ENCODE measurements at places on chromosomes 5 and 9.

DNA sequence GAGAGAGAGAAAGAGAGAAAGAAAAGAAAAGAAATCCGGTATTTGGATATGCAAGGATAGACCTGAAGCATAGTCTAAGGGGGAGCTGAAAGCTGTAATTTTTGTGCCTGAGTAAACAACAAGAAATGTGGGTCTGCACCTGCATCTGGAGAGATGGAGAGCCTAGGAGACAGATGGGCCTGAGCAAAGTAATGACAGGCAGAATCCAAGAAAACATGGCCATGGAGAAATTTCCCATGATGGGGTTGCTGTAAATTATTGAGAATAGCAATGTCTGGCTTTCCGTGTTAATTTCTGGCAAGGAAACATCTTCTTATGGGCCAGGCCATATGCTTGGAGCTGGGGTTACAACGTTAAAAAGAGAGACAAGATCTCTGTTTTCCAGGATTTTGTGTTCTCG, 40.2 kb downstream of the YIPF5 start:
- DNase-seq = no peak

GRCh38 chr9:99593610-99594009, 228.1 kb upstream of the NR4A3 start:
- no peak for DNase-seq

GRCh38 chr5:159339460-159339859, 9.2 kb upstream of the IL12B start:
- DNase-seq = no peak

- no peak for DNase-seq
Observed at GRCh38 chr5:142810081-142810480, 39.9 kb downstream of the ARHGAP26 start.

DNA sequence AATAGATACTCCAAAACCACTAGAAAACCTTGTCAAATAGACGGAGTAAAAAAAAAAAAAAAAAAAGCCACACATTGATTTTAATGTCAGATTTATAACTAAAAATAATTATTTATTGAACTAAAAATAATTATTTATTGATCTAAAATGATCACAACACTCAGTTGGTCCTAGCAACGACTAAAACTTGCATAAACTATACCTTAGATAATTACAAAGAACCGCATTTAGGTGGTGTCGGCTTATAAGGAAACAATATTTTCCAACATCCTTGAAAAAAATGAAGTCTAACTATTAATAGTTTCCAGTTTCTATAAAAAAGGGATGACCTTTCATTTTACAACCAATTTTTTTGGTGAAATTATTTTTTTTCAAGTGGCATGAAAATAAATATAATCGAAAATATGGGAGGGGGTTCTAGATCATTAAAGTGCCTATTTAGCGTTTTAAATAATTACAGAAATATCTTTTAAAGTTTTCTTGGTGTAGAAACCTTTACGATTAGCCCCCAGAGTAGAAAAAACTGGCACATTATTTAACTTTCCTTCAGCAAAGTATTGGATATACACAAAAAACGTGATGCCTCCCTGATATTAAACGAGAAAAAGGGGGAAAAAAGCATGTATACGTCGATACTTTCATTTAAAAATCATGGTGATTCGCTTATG, 3.7 kb downstream of the ARRDC3 start:
- DNase-seq = no peak

All from epithelial cell of prostate (primary cell).